Activated naive CD4-positive, alpha-beta T cell treated with anti-CD3 and anti-CD28 coated beads for 36 hours (primary cell): ENCODE measurements at places on chromosomes 2 and 18.

DNA sequence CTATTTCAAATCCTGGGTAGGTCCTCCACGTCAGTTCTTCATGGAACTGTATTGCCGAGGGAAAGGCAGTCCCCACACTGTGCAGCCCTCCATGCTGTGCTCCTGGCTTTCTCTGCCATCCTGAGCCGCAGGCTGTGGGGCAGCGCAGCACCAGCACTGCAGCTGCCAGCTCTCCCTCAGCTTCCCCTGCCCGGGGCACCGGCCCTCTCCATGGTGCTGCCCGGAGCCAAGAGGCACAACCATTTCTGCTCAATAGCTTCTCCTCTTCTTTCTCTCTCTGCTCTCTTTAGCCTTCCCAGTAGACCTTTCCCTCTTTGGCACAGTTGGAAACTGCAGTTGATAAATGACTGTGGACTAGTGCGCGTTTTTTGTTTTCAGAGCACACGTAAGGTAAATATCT lies 12.1 kb downstream of the ANKRD23 start:
- DNase-seq = no peak

DNA sequence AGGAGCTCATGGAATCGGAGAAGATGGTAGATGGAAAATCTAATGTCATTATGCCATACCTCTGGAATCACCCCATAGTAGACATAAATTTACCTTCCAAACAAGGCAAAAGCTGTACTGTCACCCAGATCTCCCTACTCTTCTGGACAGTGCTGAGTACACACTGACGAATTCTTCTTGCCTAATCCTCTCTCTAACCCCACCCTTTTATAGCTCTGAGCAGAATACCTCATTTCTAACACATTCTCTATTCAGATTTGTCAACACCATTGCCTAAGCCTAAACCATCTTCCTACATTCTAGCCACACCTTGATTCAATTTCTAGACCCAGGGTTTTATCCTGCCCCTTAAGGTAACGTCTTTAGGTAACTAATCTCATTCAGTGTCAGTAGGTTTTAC lies 321.0 kb upstream of the NRP2 start:
- no peak for DNase-seq

DNA sequence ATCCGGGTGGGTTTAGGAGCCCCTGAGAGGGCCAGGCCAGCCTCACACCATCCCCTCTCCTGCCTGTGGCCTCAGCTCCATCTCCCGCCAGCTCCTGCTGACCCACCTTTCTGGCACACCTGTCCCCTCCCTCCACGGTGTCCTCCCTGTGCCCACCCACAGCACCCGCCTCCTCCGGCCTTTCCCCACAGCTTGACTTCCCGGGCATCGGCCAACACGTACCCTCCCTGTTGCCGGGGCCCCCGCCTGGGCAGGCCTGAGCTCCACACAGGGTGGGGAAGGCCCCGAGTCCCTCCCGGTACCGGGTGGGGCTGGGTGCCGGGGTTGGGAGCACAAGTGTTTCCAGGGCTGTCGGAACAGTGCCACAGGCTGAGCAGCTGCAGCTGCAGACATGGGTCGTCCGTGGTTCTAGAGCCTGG lies 6.5 kb downstream of the GPC1 start:
- DNase-seq = no peak

GRCh38 chr2:241880311-241881073 lies 11.0 kb downstream of the RTP5 start:
- no peak for DNase-seq

- no peak for DNase-seq
These were observed 63.4 kb upstream of the CYP20A1 start for GRCh38 chr2:203175371-203175770.

GRCh38 chr2:144546933-144547332 lies 27.0 kb upstream of the ZEB2 start:
- no peak for DNase-seq

DNA sequence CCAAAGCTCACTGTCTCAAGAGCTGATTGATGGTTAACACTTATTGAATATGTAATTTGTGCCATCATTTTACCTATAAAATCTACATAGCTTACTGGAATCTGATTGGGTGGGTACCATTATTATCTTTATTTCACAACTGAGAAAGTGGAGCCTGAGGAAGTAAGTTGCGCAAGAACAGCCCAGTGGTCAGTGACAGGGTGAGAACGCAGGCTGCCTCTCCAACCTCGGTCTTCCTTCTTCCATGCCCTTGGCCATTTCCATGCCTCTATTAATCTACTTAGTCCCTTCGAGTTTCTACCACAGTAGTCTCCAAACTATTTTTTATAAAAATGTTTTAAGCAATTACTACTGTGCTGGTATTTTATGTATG lies 390.9 kb upstream of the VWC2L start:
- no peak for DNase-seq

DNA sequence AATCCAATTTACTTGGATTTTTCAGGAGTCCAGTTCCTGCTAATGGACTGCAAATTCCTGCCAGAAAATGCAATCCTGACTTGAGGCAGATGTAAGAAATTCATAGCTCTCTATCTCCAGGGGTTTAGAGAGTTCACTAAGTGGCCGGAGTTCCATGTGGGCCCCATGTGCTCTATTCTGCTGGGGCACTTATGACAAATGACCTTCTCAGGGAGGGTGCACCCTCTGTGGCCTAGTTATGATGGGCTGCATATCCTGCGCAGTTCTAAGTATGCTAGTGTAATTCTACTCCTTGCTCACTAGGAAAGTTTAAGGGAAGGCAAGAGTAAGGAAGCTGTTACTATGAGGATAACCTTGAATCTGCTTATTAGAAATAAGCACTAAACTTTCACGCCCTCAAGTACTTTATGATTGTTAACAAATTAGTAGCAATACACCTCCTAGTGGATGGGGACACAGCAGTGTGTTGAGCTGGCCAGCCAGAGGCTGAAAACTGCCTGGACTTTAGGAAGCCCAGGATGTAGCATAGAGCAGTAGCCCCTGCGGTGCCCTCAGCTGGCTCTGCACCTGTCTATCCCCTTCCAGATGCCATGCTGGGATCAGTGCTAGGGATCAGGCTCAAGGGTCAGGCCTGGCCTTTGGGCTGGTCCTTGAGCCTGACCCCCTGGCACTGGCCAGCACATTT lies 14.4 kb downstream of the SMYD1 start:
- no peak for DNase-seq

DNA sequence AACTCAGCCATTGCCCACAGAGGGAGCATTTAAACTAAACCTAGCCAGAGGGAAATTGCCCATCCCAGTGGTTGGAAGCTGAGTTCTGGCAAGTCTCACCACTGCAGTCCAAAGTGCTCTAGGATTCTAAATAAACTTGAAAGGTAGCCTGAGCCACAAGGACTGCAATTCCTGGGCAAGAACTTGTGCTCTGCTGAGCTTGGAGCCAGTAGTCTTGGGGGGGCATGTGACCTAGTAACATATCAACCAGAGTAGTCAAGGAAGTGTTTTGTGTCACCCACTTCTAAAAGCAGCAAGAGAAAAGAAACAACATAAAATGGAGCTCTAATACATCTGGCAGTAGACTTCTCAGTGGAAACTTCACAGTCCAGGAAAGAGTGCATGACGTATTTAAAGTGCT lies 167.0 kb downstream of the PTH2R start:
- DNase-seq = no peak

DNA sequence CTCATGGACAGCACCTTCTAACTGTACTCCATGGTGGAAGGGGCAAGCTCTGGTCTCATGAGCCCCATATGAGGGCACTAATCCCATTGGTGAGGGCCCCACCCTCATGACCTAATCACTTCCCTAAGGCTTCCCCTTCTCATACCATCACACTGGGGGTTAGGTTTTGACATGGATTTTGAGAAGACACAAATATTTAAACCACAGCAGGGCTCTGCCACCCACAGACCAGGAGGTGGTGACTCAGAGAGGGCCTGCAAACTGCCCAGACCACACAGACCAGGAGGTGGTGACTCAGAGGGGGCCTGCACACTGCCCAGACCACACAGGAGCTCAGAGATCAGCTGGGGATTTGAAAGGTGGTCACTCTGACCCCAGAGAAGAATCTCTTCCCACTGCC lies 222.0 kb downstream of the KLHL29 start:
- no peak for DNase-seq

DNA sequence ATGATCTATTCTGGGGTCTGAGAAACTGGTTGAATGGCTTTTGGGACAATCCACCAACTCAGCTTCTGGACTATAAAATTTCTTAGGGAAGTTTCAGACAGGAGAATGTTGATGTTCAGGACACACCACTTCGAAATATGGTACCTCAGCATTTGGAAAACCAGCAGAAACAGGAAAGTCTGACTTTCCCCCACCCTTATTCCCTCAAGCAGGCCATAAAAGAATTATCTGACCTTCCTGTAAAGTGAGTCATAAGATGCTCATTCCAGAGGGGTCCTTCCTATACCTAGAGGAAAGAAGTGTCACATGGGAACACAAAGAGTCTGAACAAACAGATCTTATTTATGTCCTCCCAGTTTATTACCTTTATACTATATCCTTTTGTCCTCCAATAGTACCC lies 415.0 kb downstream of the CPS1 start:
- no peak for DNase-seq

- DNase-seq = no peak
These were observed 131.0 kb downstream of the GALR1 start for GRCh38 chr18:77380695-77381094.

DNA sequence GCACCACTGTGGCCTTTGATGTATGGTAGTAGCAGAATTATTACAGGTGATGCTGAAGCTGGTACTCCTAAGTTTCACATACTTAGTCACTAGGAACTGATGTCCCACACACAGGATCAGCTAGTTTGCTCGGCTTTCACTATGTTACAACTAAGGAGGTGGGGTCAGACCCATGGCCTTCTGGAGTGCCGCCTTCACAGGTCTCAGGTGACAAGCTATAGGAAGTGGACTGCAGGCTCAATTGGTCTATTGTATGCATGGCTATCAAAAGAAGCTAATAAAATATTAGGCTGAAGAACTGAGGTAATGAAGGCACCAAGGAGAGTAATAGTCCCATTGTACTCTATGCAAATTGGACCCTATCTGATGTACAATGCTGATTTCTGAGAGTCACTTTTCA lies 170.6 kb downstream of the DLGAP1 start:
- DNase-seq = no peak

- no peak for DNase-seq
These were observed 23.2 kb downstream of the SLC40A1 start for GRCh38 chr2:189557373-189557772.

- no peak for DNase-seq
These were observed 43.2 kb upstream of the CAB39 start for GRCh38 chr2:230669386-230669950.

- no peak for DNase-seq
These were observed 339.2 kb upstream of the EPHA4 start for GRCh38 chr2:221911321-221911720.

DNA sequence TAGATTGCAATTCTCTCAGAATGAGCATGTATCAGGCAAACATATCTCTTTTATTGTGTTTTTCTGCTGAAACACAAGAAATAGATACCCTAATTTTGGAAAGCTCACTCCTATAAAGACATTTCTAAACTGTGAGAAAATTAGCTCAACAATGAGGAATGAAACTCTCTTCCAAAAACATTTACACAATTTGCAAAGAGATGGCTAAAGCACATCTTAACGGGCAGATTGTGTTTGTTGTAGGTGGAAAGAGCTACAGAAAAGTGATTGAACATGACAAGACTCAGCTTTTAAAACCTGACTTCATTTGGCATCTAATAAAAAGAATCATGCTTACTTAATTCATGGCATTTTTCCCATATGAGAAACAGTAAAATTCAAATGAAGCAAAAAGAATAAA lies 175.0 kb upstream of the SLC39A10 start:
- no peak for DNase-seq

DNA sequence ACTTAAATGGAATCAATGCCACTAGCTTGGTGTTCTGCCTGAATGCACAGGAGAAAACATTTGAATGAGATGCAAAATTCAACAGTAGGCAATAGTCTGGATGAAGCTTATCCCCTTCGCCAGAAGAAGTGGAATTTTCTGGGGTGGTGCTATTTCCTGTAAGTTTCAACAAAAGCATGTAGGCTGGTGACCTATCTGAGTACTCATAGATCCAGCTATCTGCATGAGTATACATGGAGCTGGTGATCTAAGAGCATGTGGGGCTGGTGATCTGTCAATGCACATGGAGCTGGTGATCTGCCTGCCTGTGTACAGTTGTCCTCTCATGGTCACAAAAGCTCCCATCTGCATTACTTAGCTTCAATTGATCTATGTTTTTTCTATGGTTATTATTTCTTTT lies 71.2 kb downstream of the SLC9A4 start:
- DNase-seq = no peak

GRCh38 chr18:31490387-31490786 lies 7.6 kb upstream of the DSG2 start:
- peak; percentile 37 for DNase-seq

DNA sequence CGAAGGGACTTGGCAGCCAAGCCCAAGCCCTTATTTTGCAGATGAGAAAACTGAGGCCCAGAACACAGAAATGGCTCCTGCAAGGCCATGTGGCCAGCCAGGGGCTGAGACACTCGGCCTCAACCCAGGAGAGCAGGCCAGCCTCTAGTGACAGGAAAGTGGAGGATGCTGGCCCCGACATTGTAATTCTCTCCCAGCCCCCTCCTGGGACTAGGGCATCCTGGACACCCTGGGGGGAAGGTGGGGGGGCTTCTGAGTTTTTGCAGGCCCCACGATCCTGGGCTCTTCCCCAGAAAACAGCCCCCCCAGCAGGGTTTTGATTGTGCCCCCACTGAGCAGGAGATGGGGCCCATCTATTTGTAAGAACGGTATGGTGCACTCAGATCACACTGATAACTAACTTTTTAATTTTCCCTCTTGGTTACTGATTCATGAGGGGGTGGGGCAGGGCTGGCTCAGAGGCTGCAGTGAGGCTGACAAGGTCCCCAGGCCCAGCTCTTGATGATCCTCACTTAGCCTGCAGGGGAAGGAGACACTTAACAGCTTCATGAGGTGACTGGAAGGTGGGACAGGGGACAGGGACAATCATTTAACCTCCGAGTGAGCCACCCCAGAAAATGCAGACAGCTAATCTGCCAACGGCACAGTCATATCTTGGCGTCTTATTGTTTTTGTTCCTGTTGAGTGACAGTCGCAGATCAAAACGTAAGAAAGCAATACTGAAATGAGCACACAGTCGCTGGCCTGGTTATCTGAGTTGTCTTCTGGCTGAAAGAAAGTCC lies 18.9 kb downstream of the SMAD7 start:
- peak; percentile 78 for DNase-seq
